COR-L47 (cell line): ENCODE measurements at places on chromosomes 13 and 19.

- DNase-seq = no peak
Measured at GRCh38 chr13:98143157-98143553, 261 bp downstream of the FARP1 start.

GRCh38 chr13:21218351-21219035 is 42.0 kb downstream of the MRPL57 start:
- no peak for DNase-seq

- DNase-seq = no peak
Measured at GRCh38 chr19:5089283-5089682, 120.4 kb downstream of the KDM4B start.

DNA sequence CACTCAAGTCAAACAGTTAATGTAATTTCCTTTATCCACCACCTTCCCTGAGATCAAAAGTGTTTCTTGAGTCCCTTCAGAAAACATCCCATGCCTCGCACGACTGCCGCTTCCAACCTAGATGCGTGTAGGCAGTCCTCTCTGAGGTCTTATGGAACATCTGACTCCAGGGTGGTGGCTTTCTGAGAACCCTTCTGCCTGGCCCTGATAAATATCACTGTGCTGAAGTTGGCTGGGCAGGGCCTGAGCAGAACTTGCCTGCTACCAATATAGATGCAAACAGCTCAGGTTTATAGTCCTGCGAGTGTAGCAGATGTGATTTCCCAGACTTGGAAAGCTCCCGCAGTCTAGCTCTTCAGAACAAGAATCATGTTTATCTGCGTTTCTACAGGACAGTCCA is 61.1 kb upstream of the GPR12 start:
- no peak for DNase-seq

DNA sequence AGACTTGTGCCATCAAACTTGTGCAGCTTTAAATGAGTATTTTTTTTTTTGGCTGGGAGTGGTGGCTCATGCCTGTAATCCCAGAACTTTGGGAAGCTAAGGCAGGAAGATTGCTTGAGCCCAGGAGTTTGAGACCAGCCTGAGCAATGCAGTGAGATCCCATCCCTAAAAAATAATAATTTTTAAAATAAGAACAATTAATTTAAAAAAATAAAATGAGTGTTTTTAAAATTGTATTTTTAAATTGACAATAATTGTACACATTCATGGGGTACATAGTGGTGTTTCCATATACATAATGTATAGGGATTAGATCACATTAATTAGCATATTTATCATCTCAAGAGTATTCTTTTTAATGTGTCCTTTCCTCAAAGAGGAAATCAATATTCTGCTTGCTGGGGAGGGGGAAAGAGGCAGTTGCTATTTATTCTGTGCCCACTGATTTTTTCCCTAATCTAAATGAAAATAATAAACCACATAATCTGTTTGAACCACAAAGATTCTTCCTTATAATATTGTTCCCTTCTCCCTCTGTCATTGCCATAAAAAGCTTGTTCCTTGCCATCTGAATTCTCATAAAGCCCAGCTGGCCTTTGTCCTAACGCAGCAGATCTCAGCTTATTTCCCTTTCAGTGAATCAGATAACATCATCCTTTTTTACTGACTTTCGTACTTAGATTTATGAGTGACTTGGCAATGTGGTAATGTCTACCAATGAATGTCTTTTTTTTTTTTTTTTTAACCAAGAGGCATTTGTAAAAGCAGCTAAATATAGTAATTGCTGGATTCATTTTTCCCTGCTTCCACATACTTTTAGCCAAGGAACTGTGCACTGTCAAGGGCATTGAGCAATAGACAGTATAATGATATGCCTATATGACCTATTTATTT is 81.8 kb upstream of the RUBCNL start:
- DNase-seq = no peak

- no peak for DNase-seq
Measured at GRCh38 chr13:94701313-94702180, 10.8 kb downstream of the SOX21 start.

GRCh38 chr13:49869519-49869918 is 66.6 kb downstream of the SPRYD7 start:
- peak; percentile 19 for DNase-seq

DNA sequence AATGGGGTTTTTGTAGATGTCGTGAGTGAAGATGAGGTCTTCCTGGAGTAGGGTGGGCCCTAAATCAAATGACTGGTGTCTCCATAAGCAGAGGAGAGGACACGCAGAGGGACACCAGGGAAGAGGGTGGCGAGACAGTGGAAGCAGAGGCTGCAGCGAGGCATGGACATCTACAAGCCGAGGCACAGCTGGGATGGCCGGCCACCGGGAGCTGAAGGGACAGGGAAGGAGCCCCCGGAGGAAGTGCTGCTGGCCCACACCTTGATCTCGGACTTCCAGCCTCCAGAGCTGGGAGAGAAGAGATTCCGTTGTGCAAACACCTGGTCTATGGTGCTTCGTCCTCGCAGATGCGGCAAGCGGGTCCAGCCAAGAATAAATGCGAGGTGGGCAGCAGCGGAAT is 84.5 kb downstream of the ANKRD10 start:
- no peak for DNase-seq

DNA sequence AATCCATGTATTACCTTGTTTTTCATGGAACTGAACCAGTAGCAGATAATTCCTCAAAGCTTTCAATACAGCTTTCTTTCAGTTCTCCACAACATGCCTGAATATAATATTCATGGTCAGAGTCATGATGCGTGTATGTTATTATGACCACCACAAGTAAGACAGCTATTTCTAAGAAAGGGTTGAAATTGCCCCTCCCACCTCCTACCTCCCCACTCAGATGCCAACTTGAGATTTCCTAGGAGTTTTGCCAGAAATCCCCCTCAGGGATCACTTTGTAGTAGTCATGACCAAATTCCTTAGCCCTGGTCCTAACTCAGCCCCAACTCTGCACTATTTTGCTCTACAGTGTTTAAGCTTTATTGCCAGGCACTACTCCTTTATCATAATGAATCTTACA is 69.9 kb upstream of the RAP2A start:
- no peak for DNase-seq

GRCh38 chr13:92137520-92137919 is 739.1 kb downstream of the GPC5 start:
- DNase-seq = no peak

DNA sequence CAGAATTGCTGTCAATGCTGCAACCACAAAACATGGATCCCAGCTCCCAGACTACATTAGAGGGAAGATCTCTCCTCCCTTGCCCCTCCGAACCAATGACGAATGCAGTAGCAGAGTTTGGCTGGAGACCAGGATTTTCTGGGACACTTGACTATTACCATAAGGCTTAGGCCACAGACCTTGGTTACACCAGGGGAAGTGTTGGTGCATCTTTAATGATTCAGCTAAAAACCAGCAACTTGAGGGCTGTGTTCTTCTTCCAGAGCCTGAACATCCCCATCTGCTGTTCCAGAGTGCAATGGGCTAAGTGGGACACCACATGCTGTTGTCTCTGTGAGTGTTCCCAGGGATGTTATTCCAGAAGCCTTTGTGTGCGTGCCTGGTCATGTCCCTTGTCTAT is 528.2 kb downstream of the LMO7 start:
- DNase-seq = no peak
